ENCODE measurements at places on chromosomes 3 and 15. TPM values are rescaled to one million over a fixed set of nuclear protein-coding genes. Genes with fewer than 3 reads are reported as not detected.

The C15orf62 gene
- 0.39 TPM for total RNA-seq

The GXYLT2 gene
- 0.13 TPM for total RNA-seq

The MINAR1 gene
- 0.51 TPM for total RNA-seq

The NANOGP8 gene
- total RNA-seq = not detected

The AGTR1 gene
- not detected for total RNA-seq

The TMEM212 gene
- not detected for total RNA-seq

The CDHR4 gene
- not detected for total RNA-seq

The TGM5 gene
- not detected for total RNA-seq

The FGD5 gene
- 86.3 TPM for total RNA-seq

The CACNA2D3 gene
- total RNA-seq = not detected

The GCSAM gene
- total RNA-seq = not detected

The CDC25A gene
- total RNA-seq = 8.6 TPM

The WDR72 gene
- not detected for total RNA-seq

The ITGA11 gene
- 6.0 TPM for total RNA-seq

The CTXN2 gene
- total RNA-seq = not detected

The PDCD6IP gene
- 106 TPM for total RNA-seq

The ZBED2 gene
- total RNA-seq = under 0.01 TPM

The HTR3E gene
- not detected for total RNA-seq

The HMG20A gene
- 28.5 TPM for total RNA-seq

The TTC23 gene
- 12.5 TPM for total RNA-seq

All from dermis microvascular lymphatic vessel endothelial cell (primary cell).